ENCODE measurements at places on chromosomes 6 and 20. TPM values are rescaled to one million over a fixed set of nuclear protein-coding genes. Genes with fewer than 3 reads are reported as not detected.

Gene RSPO3
- polyA plus RNA-seq = not detected

Gene TPX2
- polyA plus RNA-seq = 51.2 TPM

DNA sequence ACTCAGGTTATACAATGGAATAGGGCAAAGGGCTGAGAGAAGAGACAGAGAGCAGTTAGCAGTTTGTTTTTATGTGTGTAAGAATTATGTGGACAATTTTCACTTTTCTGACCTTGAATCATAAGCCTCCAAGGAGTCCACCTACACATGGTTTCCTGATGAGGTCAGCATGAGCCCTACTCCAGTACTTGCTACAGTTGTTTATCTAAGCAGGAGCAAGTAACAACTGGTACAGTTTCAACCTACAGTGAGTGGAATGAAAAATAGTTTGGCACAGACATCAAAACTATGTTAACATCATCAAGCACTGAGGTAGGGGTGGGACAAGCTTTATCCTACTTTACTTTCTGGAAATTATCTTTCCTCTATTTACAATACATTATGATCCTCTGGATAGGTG, 426.7 kb upstream of the ID4 start:
- DNase-seq = peak; percentile 95

GRCh38 chr6:137646484-137646883, 152.3 kb upstream of the OLIG3 start:
- no peak for DNase-seq

DNA sequence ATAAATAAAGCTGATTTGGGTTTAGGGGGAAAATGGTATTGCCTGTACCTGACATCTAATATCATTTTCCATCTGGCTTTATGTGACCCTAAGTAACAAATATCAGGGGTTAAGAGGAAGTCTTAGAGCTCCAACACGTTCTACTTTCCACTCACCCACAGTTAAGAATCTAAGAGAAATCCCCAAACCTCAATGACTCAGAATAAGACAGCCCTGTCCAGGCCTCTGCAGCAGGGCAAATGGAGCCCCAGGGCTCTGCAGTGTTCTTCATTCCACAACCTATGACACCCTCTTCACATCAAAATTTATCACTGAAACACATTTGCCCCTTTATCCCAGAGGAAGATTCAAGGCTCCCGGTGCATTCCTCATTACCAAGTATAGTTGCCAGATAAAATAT, 20.3 kb upstream of the TENT5A start:
- peak; percentile 85 for DNase-seq

- DNase-seq = no peak
These were observed 6.9 kb upstream of the GCNT2 start for GRCh38 chr6:10514049-10514780.

GRCh38 chr6:33213166-33213988, 5.1 kb downstream of the RING1 start:
- no peak for DNase-seq

- peak; percentile 92 for DNase-seq
These were observed 92.2 kb downstream of the CEP162 start for GRCh38 chr6:84135291-84135690.

GRCh38 chr6:11722805-11723631, 55.6 kb downstream of the ADTRP start:
- DNase-seq = no peak

- no peak for DNase-seq
These were observed 64.8 kb upstream of the NRSN1 start for GRCh38 chr6:24060982-24061754.

DNA sequence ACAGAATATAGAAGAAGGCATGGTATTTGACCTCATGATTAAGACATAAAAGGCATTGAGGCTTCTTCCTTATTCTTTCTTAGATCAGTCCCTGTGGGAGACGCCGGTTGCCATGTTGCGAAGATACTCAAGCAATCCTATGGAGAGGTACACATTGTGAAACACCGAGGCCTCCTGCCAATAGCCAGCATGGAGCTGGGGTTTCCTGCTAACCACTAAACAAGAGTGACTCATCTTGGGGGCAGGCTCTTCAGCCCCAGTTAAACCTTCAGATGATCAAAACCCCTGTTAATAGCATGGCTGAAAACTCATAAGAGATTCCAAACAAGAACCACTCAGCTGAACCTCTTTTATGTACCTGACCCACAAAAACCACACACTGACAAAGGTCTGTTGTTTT, 478.8 kb downstream of the CD83 start:
- peak; percentile 93 for DNase-seq

- no peak for DNase-seq
These were observed 36.4 kb upstream of the FKBP1A start for GRCh38 chr20:1429143-1429728.

GRCh38 chr6:50276771-50277261, 227.1 kb upstream of the DEFB112 start:
- DNase-seq = no peak

- no peak for DNase-seq
These were observed 5.6 kb upstream of the BEND6 start for GRCh38 chr6:56949265-56949664.

- no peak for DNase-seq
These were observed 237.7 kb downstream of the DLL1 start for GRCh38 chr6:170052991-170053821.

GRCh38 chr20:42531508-42531961, 658.2 kb downstream of the PTPRT start:
- DNase-seq = no peak

DNA sequence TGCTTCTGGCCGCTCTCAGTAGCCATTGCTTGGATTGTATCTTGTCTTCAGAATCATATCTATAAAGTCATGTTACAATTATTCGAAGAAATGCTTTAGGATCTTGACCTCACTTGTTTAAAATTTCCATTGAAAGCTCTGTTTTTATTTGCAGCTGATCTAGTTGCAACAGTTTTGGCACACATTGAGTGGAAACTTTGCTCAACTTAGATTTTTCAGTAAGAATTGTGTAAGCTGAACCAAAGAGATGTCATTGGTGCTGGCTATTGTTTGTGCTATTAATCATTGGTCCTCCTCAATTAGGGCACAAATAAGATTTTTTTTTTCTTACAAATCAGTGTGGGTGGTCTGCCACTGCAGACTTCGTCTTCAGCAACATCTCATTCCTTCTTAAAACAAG, 649.2 kb downstream of the MMUT start:
- no peak for DNase-seq

DNA sequence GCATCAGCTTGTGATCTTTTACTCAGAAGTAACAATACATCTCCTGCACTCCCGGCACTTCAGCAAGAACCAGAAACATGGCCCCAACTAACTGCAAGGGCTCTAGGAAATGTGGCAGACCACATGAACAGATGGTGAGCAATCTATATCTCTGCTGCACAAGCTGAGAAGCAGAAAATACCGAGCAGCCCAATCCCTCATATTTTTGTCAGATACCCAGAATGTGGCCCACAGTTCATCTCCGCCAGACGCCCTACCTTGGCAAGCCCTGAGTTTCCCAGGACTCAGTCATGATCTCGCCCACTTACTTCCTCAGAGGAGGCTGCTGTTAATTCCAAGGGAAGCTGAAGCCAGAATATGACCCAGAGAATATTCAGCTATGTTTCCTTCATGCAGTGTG, 63.1 kb upstream of the PHACTR1 start:
- DNase-seq = no peak

DNA sequence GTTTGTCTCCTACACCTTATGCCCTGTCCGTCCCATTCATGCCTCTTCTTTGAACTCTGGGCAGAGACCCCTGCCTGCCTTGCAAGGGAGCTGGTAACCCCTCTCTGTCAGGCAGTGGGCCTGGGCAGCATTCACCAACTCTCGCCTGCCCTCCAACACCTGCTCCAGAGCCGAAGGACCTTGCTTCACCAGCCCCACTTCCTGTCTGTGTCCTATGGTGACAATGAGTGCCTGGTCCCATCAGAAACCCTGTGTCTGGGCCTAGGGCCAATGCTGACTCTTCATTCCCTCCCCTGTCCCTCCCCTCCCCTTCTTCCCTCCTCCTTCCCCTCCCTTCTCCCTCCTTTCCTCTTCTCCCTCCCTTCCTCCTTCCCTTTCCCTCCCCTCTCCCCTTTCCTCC, 22.8 kb upstream of the PCMTD2 start:
- no peak for DNase-seq

Measured in mammary epithelial cell (primary cell).